ENCODE measurements at places on chromosomes 12 and 14.
A peak's percentile ranks its signal among the peaks of the same experiment; 100 is the strongest.

DNA sequence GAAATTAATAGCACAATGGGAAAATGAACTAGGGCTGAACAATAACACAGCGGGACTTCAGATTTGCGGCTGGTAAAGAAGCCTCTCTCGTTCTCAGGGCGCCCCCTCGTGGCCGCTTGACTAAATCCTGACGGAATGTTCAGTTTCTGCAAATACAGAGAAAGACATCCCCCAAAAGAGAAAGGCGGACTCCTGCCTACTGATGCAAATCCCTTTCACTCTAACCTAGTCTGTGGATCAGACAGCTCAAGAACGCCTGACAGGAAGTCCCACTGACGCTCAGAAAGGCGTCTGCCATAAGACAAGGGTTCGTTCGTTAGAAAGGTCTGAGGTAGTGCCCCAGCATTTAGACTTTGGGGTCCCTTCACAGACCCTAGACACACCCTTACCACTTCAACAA lies 2.5 kb downstream of the NUAK1 start:
- peak; percentile 89 for DNase-seq

DNA sequence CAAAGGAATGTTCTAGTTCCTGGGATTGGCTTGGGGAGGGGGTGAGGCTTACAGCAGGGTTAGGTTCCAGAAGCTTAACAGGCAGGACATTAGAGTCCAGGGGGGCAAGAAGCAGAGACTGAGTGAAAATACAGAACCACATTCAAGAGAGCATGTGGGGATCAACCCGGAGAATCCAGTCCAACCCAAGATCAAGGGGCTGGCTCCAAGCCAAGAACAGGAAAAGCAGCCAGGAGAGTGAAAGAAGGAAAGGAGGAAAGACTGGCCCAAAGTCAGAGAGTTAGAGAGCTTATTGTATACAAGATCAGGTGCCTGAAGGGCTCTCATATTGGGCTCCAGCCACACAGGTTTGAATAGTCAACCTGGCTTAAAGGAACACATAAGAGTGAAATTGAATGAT lies 190.3 kb upstream of the CDKN3 start:
- no peak for DNase-seq

DNA sequence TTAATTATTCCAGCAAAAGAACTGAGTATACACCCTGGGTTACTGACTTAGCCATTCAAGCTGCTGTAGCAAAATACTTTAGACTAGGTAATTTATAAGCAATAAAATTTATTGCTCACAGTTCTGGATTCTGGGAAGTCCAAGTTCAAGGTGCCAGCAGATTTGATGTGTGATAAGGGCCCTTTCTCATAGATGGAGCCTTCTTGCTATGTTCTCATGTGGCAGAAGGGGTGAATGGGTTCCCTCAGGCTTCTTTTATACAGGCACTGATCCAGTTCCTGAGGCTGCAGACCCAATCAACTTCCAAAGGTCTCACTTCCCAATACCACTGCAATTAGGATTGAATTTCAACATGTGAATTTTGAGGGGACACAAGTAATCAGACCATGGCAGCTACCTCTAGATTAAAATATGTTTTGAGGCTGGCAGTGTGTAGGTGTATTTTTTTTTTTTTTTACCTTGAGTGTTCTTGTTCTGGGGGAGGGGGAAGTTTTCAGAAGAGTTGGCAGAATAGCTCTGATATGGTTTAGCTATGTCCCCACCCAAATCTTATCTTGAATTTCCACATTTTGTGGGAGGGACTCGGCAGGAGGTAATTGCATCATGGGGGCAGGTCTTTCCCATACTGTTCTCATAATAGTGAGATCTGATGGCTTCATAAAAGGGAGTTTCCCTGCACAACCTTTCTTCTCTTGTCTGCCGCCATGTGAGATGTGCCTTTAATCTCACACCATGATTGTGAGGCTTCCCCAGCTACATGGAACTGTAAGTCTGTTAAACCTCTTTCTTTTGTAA lies 178.2 kb downstream of the RASSF9 start:
- DNase-seq = no peak

DNA sequence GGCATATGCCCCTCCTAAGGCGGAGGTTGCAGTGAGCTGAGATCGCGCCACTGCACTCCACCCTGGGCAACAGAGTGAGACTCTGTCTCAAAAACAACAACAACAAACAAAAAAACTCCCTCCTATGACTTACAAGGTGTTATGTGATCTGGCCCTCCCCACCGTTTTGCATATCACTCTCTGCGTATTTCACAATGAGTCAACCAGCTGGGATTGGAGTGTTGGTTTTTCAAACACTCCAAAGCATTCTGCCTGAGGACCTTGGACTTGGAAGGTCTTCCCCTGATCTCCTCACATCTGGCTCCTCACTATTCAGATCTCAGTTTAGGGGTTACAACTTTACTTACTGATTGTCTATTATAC lies 14.0 kb downstream of the MANSC1 start:
- no peak for DNase-seq

GRCh38 chr14:102424520-102424919 lies 61.8 kb downstream of the TECPR2 start:
- no peak for DNase-seq

DNA sequence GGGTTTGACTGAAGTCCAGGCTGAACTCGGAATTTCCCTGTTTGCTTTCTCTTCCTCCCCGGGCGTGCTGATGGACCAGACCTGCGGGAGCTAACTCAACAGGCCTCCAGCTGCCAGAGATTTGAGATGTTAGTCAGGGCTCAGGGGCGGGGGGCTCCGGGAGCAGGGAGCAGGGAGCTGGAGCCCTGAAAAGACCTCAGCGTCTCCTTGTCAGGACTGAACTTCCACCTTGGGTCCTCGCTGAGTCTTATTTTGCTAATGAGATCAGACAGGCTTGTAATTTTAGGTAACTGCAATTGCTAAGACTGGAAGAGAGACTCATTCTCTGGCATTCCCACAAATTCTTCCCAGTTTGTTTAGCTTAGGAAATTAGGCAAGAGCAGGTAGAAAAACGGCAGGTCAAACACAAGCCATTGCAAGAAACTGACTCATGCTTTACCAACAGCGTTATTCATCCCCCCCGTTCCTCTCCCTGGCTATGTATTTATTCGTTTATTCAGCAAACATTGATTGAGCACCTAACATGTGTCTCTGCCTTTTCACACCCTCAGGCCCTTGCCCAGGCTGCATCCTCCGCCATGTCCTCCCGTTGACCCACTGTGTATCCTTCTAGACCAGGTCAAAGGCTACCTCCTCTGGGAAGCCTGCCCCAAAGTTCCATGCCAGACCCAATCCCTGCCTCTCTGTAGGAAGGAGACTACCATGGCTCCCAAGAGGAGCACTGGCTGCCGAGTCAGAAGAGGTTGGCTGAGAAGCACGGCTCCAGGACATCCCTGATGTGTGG lies 80.4 kb upstream of the DIO3 start:
- DNase-seq = no peak

GRCh38 chr14:101731187-101732080 lies 30.1 kb upstream of the PPP2R5C start:
- peak; percentile 88 for DNase-seq

Measured in NCI-H2081 (cell line).